GM13977 (cell line): ENCODE measurements at places on chromosomes 2 and 18.

DNA sequence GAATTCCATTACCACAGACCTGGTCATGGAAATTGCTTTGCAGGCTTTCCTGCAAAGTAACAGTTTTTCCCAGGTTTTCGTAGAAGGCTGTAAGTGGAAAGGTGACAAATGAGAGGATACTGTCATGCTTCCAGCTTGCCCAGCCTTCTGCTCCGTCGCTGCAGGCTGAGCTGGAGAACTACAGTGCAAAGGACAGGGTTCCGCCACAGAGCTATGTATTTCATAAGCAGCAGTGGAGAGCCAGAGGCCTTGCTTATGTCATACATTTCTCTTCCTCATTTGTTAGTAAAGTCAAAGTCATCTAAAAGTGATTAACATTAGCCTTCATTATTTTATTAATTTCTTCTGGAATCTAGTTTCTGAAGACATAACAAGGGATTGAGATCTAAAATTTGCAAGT lies 72.9 kb upstream of the RBM44 start:
- DNase-seq, result no peak

GRCh38 chr2:47298771-47299170 lies 104.2 kb upstream of the MSH2 start:
- DNase-seq, result no peak

- DNase-seq, result no peak
Measured at GRCh38 chr2:33784488-33784887, 185.4 kb upstream of the FAM98A start.

GRCh38 chr2:130756053-130756873 lies 923 bp downstream of the AMER3 start:
- DNase-seq, result peak; percentile 80

DNA sequence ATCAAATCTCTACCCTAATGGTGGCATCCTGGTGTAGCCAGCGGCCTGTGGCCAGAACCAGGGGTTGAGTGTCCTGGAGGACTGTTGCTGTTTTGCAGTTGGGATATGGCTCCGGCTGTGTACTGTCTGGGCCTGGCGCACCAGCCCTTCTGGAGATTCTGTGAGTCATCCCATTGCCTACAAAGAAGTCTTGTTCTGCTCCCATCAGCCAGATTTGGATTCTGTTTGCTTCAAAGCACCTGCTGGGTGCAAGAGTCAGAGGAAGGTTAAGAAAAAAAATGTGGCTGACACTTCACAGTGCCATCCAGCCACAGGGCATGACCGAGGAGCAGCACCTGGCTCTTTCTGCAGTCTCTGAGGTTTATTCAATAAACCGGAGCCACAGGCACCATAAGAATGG lies 41.0 kb upstream of the ASAP2 start:
- DNase-seq, result no peak

DNA sequence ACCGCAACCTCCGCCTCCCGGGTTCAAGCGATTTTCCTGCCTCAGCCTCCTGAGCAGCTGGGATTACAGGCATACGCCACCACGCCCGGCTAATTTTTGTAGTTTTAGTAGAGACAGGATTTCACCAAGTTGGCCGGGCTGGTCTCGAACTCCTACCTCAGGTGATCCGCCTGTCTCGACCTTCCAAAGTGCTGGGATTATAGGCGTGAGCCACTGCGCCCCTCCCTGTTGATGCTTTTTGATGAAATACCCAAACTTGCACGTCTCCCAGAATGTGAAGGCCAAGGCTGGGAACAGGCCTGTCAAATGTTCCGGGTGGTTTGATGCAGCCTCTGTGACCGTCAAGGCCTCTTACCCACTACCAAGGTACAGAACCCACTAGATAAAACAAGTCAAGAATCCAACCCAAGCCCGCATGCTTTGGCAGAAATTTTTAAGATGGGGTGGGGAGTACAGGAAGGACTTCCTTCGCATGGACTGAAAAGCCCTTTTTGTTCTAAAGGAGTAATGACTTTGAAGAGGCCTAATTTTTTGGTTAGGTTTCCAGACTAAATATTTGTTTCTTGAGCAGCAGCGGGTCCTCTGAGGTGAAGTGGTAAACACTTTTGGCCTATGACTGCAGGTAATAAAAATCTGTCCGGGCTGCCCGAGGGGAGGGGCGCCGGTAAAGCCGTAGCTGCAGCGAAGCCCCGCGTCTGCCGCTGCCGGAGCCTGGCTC lies 3.7 kb upstream of the EVX2 start:
- DNase-seq, result no peak

- no peak for DNase-seq
Measured at GRCh38 chr2:99802734-99803133, 312.9 kb upstream of the REV1 start.

- no peak for DNase-seq
Measured at GRCh38 chr2:1584691-1585485, 159.4 kb downstream of the PXDN start.

DNA sequence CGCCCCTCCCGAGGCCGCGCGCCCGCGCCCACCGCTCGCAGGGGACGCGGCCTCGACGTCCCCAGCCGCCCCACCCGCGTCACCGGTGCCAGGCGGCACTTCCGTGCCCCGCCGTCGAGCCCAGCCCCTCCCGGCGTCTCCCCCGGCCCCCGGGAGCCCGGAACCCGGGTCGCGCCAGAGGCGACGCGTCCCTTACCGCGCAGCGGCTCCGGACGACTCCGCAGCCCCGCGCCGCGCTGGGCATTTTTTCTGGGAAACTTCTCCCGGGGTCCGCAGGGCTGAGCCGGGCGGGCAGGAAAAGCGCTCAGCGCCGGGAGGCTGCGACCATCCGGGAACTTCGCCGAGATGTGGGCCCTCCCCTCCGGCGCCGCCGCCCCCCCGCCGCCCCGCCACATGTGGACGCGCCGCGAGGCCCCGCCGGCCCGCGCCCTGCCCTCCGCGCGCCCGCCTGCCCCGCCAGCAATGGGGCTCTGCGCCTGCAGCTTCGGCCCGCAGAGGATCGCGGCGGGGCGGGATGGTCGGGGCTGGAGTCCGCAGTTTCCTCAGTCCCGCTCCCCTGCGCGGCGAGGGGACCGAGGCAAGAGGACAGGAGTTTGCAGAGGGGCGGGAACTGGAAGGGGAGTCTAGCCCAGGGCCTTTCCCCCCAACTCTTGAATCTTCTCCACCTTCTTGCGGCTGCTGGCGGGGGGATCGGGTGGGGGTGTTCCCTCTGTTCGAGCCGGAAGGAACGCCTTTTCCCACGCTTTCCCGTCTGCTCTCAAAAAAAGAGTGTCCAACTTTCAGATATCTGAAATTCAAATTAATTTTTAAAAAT lies 81.5 kb downstream of the CHRNA1 start:
- DNase-seq, result peak; percentile 80

DNA sequence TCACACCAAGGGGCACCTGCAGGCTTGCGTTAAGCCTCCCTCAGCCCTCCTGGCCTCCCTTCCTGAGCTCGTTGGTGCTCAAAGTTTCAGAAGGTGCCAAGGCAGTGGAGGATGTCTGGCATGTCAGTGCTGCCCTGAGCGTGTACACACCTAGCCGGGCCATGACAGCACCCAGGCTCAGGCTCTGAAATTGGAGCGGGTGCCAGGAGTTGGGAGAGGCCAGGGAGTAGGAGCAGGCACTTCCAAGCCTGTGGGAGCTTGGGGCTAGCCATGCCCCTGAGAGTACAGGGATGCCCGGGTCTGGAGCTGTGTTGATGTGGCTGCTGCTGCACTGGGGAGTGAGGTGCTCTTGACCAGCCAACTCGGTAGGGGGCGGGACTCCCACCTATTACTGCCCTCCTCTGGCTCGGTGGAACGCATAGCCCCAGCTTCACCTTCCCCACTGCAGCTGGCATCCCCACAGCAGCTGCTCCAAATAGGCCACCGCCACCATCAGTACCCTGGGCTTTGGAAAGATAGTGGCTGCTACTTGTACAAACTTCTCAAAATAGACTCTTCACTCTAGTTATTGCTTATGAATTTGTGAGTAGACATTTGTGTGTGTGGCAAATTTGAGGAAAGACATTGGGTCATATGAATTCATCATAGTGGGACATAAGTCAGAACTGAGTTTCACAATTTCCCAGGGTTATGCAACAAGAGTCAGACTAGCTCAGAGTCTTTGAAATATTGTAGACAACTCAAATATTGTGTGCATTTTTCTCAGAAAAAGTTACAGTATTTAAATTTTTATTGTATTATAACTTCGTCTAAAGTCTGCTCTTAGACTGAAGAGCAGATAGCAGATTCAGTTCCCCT lies 6.8 kb upstream of the PCARE start:
- no peak for DNase-seq

DNA sequence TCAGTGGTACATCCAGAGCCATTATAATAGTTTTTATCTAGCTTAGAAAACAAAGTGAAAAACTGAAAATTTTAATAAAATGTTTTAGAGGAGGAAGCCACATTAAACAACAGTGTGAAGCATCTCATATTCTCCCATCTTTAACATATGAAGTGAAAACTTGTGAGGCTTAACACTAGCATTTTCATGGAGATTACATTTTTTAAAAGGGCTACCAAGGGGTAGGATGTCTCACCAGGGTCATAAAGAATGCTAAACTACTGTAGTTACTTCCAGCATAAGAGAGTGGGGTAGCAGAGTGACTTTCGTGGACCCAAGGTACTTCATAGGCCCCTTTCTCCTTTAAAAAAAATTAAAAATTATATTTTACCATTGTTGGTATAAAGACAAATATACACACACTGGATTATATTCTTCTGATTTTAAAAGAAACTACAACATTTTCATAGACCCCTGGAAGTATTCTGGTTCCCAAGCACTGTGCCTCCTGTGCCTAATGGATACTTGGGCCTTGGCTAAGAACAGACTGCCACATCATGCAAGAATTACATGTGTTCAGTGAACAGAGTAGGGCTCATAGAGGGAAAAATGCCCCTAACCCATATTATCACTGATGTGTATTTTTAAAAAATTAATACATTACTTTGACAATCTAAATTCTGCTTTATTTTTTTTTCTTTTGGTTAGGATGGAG lies 148.4 kb downstream of the SLC39A10 start:
- no peak for DNase-seq

DNA sequence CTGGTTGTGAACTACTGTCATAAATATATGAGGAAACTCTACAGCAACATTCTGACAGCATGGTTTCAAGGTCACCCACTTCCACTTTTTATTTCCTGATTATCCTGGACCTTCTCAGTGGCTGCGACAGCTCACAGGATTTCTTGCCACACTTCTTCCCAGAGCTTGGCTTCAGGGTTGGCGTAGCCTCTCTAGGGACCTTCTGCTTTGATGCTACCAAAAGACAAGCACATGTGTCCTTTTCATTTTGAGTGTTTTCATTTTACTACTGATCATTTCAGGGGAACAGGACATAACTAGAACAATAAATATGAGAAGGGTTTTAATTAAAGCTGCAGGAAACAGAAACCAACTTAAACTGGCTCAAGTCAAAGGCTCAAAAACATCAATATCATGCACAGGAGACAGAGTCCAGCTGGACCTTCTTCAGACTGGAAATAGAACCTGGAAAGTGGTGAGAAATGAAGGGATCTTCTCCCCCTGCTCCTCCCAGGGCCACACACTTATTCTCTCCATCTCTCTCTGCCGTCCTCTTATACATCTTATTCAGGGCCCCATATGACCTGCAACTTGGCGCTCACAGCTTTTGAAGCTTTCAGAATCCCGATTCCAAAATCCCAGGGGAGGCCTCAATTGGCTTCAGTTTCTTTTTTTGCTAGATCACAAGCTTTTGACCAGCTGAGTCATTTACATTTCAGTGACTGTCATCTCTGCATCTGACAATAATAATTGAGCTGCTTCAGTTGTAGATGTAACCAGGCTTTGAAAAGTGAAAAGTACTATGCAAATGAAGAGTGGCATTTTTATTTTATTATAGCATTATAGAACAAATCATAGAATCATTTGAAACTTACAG lies 9.7 kb downstream of the VIT start:
- DNase-seq, result no peak

- no peak for DNase-seq
Measured at GRCh38 chr2:10035633-10036032, 7.7 kb upstream of the KLF11 start.

DNA sequence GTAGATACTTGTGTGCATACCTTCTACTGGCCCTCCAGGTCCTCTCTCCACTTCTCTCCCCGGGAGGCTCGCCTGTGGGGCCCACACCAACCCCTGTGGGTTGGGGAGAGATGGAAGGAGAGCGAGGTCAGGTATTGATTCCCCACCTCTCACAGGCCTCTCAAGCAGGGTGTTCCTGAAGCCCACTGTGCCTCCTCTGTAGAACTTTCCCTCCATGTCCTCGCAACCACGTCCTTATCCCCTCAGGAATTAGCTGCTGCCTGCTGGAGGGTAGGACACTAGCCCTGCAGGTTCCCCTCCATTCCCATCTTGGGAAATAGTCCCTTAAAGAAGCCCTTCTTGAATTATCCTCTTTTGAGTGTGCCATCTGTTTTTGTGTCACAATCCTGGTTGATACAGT lies 38.9 kb upstream of the KLF11 start:
- DNase-seq, result no peak

DNA sequence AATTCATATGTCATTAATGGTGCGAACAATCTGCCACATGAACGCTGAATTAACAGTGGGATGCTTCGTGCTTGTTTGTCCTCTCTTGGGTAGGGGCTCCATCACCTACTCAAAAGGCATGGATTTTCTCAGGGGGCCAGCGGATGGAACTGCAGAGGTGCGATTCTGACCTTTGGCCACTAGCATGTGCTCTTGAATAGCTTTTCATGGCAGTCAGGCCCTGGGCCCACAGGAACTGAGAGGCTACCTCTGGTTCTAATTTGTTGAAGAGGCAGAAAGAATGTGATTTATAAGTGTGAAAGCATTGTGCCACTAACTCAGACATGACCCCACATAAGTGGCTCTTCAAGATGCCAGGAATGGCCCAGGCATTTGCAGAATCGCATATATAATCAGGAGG lies 283.2 kb downstream of the INSIG2 start:
- peak; percentile 15 for DNase-seq

GRCh38 chr2:214651451-214651850 lies 158.0 kb downstream of the BARD1 start:
- no peak for DNase-seq

DNA sequence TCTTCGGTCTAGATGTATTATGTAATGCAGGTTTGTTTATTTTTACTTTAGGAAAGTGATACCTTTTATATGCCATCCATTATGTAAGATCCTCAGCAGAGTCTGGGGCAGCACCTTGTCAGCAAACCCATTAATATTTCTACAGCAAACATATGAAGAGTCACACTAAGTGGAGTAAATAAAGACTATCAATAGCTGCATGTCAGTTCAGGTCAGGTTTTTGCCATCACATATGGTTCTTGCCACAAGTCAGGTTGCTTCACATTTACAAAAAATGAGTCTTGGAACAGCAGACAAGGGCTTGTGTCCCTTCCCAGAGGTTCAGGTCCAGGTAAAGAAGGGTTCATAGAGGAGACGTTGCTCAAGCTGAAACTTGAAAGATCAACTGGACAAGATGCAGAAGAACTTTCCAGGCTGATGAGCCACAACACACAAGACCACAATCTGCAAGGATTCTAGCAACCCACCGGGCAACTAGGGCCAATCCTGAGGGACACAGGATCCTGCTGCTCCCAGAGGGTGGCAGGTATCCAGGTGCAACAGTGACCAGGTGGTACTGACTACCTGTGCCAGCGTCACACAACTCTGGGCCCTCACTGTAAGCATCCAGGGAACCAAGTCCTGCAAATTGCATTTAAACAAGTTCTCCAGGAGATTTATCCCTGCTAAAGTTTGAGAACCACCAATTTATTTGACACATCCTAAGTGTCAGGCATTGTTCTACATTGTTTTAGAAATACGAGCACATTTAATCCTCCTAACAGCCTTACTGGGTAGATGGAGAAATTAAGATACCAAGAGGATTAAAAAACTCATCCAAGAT lies 215.8 kb downstream of the ALPK2 start:
- DNase-seq, result no peak

- no peak for DNase-seq
Measured at GRCh38 chr2:42435628-42436027, 58.2 kb downstream of the KCNG3 start.
